ENCODE measurements at places on chromosomes 16 and 17.

GRCh38 chr16:22264786-22265185 lies 32.4 kb upstream of the POLR3E start:
- no peak for DNase-seq

- DNase-seq = no peak
Observed at GRCh38 chr16:68331879-68332410, 21.1 kb downstream of the PRMT7 start.

DNA sequence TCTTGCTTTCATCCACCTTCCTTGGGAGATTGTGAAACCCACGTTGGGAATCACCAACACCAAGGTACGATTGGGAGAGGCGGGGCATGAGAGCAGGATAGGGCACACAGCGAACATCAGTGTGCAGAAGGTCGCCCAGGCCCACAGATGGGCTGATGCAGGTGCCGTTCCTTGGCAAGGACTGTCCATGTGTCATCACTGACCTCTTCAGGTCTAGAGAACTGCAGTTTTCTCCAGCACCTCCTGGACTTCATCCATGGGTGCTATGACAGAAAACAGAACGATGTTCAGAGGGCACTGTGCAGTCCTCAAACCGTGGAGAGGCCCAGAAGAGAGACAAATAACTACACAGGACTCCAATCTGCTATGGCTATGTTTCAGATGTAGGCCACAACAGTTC lies 23.9 kb upstream of the TAT start:
- no peak for DNase-seq

DNA sequence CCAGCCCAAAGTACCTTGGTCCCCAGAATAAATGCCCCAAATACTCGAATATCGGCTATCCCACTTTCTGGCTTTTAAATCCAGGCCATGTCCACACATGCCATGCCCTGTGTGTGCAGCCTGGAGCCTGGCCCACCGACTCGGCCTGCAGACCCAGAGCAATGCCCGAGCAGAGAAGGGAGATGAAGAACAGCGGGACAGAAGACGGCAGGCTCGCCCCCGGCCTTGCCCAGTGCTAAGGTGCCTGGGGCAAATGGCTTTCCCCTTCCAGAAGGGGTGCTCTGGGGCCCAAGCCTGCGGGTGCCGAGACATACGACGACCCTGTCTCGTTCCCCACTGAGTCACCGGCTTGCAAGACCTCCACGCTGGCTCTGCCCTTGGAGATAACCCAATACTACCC lies 8.0 kb downstream of the CLUH start:
- no peak for DNase-seq

GRCh38 chr16:51057102-51057793 lies 93.8 kb downstream of the SALL1 start:
- DNase-seq = no peak

- no peak for DNase-seq
Observed at GRCh38 chr17:76000016-76000754, 470 bp upstream of the CDK3 start.

DNA sequence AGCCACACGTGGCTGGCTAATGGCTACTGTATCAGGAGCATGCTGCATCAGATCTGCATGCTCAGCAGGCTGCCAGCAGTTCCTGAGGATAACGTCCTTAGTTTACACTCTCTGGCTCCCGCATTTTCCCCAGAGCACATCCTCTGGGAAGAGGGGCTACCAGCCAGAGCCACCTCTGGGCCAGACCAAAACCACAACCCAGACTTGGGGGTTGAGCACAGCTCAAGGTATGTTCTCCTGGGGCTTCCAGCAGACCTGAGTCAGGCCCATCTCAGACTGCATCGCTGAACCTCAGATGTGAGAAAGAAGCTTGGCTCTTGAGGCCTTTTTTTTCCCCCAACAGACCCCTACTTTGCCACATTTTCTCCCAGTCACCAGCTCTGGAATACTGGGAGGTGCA lies 23.7 kb upstream of the WSCD1 start:
- DNase-seq = no peak

DNA sequence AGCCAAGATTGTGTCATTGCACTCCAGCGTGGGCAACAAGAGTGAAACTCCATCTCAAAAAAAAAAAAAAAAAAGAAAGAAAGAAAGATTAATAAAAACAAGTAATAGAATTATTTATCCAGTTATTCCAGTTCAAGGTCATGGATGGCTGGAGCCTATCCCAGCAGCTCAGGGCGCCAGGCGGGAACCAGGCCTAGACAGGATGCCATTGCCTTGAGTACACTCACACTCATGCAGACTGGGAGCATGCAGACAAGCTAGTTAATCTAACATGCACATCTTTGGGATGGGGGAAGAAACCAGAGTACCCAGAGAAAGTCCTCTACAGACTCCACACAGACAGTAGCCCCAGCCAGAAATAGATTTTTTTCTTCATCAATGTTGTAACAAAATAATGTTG lies 17.9 kb downstream of the PDP2 start:
- no peak for DNase-seq

DNA sequence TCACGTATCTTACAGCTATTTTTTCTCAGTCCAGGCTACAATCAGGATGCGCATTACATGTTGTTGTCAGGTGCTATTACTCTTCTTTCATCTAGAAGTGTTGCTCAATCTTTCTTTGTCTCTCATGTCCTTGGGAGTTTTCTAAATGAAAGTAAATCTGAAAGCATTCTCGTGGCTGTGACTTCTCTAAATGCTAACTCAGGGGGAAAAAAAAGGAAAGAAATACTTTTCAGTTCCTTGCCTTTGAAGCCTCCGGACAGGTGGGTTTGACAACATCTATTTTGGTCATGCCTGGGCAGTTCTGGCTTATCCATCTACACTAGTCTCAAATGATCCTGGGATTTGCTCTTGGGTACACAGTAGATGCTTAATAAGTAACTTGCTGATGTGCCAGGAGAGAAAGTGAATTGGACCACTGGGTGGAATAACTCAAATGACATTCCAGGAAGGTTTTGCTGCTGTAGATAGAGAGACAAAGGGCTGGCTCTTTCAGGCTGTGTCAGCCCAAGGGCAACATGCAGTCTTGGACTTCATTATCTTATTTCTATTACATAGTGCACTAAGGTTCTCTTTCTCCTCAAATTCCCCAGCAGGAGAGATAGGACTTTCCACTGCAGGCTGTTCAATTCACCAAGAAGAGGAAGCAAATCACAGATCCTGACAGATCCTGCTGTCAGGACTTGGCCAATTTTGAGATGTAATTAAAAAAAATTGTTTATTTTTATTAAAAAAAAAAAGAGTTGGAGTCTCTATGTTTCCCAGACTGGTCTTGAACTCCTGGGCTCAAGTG lies 63.6 kb upstream of the NFAT5 start:
- no peak for DNase-seq

DNA sequence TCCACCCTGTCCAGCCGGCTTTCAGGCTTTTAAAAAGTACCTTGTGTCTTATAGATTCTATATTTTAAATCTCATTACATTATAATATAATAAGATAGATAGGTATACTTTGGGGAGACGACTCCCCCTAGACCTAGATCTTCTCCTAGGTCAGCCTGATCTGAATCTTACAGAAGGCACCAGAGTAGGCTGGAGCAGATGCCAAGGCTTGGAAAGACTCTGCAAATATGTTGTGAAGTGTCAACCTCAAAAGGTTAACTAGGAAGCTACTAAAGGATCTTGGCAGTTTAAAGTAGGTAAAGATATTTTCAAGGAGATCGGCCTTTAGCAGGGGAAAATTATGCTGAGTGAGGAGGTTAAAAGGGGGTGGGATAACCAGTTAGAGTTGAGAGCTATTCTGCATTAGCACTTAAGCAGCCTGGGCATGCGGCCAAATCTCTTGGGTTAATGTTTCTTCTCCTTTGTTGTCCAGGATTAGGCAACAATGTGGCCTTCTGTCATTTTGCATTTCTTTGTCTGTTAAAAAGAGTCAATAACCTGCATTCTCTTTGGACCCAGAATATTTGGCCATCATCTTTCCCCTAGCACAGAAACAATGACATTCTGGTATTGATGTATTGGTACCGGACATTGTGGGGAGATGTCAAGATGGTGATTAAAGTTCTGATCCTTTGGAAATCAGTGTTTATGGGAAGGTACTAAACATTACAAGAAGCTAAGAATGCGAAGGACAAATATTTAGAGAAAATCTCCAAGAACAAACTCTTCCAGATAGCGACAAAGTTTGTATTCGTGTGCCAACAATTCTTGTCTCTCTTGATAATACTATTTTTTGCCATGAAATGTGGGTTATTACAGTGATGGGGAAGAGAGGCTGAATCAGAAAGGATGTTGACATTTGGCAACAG lies 51.2 kb upstream of the DHX40 start:
- DNase-seq = no peak

DNA sequence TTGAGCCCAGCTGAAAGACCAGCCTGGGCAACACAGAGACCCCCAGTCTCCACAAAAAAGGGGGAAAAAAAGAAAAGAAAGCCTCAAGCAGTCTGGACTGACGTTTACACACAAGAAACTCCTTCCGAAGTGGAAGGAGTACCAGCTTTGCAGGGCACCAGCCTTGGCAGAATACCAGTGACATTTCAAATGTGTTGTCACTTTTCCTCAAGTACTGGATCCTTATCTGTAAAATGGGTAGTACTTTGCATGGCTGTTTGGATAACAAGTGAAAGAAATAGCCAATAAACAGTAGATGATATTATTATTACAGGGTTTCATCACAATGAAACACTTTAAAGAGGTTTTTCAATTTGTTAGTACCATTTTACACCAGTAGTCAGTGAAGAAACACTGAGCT lies 14.2 kb downstream of the YWHAE start:
- no peak for DNase-seq

- no peak for DNase-seq
Observed at GRCh38 chr17:75668489-75668888, 1.4 kb downstream of the SAP30BP start.

DNA sequence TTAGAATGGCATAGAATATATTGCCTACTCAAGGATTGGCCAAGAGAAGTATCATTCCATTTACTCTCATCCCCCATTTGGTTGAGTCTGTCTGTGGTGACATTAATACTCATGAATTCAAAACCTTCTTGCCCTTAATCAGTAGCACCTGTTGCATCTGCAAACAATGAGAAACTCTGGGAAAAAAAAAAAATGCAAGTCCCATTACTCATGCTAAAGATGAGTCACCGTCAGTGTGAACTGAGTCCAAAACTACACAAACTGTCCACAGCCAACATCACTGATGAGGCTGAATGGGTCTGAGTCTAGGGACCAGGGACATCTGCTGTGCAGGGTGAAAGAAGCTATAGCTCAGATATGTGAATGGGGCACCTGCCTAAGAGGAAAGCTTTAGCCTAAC lies 96.9 kb upstream of the ADAMTS18 start:
- DNase-seq = peak; percentile 19

- no peak for DNase-seq
Observed at GRCh38 chr17:15231851-15232516, 33.1 kb downstream of the PMP22 start.

- no peak for DNase-seq
Observed at GRCh38 chr16:70421473-70422311, 17.2 kb downstream of the ST3GAL2 start.

DNA sequence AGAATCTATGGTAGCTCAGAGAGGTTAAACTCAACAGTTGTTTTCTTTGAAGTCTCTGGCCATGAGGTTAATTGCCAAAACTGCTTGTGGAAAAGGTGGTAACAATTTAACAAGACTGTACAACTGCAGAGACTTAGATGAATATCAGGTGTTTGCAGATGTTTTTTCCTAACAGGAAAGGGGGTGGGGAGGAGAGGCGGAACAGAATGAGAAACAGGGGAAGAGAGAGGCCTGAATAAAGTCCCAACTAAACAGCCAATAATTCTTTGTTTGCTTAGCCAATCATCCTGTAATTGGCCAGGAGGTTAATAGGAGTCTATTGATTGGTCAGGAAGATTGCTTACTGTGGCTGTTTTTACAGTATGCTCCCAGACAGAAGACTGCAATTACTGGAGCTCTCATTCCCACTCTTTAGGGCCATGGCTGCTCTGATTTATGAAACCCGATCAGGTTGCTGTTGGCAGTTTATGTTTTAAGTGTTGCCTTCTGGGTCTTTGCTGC lies 249.7 kb upstream of the TBX2 start:
- DNase-seq = no peak

DNA sequence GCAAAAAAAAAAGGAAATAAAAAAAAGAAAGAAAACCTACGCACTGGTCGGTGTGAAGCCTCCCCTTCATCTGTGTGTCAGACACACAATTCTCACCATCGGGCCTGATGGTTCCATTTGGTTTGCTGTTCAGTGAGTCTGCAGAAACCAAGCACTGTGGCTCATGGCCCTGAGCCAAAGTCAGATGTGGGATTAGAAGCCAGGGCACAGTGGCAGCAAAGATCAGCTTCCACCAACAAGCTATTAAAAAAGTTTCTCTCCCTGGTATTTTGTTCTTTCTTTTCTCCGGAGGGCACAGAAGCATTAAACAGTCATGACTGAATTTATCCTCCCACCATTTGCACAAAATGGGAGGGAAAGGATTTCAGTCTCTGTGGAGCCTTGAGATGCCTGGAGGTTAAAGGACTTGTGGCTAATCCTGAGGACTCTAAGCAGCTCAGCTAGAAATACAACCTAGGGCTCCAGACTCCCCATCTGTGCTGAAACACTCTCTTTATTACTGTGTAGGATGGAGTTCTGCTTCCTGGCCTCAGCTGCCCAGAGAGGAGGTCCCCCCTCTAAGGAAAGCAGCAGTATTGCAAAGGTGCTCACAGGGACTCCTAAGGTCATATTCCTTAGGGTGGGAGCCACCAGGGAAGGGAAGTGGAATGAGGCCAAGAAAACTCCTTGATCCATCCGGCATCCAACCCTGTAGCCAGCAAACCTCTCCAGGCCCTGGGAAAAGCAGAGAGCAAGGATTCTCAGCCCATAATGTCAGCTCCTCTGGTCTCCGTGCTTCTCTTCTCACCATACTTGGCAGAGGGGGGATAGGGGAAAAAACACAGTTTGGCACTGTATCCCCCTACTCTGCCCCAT lies 28.2 kb downstream of the SLC39A11 start:
- DNase-seq = no peak

- DNase-seq = no peak
Observed at GRCh38 chr16:82062645-82063058, 27.6 kb downstream of the HSD17B2 start.

DNA sequence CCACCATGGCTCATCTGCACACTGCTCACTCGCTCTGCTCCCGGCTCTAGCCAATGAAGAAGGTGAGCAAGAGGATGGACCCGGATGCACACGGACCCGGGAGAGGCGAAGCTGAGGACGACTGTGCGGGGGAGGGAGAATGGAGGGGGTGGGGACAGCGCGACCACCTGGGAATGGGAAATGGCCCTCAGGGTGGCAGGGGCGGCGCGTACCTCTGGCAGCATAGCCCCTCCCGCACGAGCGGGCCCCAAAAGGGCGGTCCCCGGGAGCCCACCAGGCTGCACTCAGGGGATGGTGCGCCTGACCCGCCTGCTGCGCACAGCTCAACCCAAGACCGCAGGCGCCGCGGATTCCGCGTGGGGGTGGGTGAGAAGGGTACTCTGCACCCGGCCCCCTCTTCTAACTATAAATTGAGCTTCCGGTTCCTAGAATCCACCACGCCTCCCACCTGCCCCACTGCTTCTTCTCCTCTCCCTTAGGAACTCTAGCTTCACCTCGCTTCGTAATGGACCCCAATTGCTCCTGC lies 6.1 kb downstream of the MT1H start:
- DNase-seq = no peak

GRCh38 chr17:75340631-75341030 lies 51.4 kb upstream of the SLC25A19 start:
- no peak for DNase-seq

All from esophagus muscularis mucosa (tissue), 4 donors.